SK-N-DZ (cell line): ENCODE measurements at places on chromosomes 4 and X.
A peak's percentile ranks its signal among the peaks of the same experiment; 100 is the strongest.

DNA sequence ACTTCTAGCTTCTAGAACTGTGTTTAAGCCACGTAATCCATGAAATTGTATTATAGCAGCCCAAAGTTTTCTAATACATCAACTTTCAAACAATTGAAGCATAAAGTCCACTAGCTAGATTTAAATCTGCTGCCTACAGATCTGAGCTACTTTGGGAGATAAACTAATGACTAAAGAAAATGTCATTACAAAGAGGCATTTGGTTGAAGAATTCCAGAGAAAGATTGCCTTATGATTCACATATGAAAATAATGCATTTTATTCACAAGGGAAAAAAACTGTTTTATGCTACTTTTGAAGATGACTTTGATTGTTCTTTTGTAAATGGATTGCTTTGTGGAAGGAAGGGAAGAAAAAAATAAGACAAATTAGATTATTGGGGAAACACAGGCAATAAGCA lies 124.1 kb upstream of the SLIT2 start:
- DNase-seq: no peak

- no peak for DNase-seq
Observed at GRCh38 chr4:108774809-108775530, 12.1 kb upstream of the ETNPPL start.

GRCh38 chrX:12901486-12901885 lies 4.9 kb upstream of the TLR8 start:
- peak; percentile 17 for DNase-seq

DNA sequence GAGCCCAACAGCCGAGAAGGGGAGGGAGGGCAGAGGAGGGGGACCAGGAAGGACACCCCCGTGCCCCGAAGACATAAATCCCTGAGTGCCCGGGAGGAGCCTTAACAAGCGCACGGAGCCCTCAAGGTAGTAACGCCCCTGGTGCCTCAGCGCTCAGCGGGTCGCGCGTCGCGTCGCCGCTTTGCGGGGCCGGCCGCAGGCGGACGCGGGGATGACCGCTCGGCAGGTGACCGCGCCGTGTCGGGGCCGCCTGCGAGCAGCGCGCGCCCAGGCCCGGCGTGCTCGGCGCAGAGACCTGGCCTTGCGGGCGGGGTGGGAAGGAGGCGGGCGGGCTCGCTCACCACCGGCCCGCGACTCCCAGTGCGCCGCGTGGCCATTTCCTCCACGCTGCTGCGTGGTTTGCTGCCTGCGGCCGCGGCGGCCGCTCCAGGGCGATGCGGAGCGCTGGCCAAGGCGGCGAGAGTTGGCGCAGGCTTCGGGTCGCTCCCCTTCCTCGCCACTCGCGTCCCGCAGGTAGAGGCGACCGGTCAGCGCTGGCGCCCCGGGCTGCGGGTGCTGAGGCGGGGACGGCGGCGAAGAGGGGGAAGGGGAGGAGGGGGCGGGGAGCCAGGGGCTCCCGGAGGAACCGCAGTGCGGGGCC lies 632 bp downstream of the CCSER1 start:
- DNase-seq: peak; percentile 29

GRCh38 chr4:183659872-183660242 lies 764 bp downstream of the TRAPPC11 start:
- DNase-seq: no peak

DNA sequence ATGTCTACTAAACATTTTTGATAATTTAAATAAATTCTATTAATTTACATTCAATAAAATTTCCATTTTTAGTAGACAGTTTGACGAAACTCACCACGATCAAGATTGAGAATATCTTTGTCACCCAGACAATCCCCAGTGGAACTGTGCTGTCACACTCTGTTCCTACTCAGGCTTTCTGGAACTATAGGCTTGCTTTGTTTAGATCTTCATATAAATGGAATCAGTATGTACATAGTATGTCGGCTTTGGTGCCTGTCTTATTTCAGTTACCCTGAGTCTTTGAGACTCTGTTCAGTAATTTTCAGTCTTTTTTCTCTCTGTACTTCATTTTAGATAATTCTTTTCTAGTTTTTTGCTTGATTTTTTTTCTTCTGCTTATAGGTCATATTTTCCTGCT lies 163.5 kb upstream of the EMCN start:
- DNase-seq: no peak

DNA sequence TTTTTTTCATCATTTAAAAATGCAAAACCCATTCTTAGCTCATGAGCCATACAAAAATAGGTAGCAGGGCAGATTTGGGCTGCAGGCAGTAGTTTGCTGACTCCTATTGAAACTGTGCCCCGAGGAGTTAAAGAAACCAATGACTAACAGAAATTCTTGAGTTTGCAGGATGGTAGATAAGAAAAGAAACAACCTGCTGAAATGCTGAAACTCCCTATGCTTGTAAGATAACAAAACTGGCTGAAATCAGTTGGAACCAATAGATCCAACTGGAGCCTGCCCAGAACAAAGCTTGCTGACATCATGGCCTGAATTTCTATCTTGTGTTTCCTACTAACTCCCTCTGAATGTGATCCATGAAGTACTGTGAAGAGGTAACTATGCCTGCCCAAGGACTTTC lies 68.6 kb downstream of the ANOS1 start:
- DNase-seq: no peak

GRCh38 chrX:150348365-150348764 lies 14.8 kb upstream of the MAMLD1 start:
- no peak for DNase-seq

- DNase-seq: no peak
Observed at GRCh38 chr4:169557061-169557636, 55.2 kb downstream of the NEK1 start.

GRCh38 chr4:4856071-4857000 lies 3.1 kb upstream of the MSX1 start:
- DNase-seq: no peak

GRCh38 chr4:142984871-142985585 lies 138.9 kb upstream of the INPP4B start:
- DNase-seq: peak; percentile 23

DNA sequence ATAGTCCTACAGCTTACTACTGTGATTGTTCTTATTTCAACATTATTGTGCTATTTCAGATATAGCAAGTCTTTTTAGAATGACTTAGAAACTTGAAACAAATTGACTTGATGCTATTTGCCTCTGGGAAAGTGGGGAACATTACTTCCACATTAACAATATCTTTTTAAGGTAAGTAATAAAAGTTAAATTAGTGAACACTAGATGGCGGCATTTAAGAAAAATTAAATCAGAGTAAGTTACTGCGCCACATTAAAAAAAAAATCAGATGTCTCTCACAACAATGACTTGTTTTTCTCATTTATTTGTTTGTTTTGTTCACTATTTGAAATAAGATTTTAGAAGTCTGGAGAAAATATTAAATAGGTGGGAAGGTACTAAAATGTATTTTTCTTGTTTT lies 1026.9 kb upstream of the SLIT2 start:
- DNase-seq: peak; percentile 31
